LHCN-M2 (cell line): ENCODE measurements at places on chromosomes 4 and X.

GRCh38 chr4:41406113-41406516, 131.8 kb upstream of the LIMCH1 start:
- no peak for DNase-seq

GRCh38 chr4:170088716-170089115, 1.0 kb downstream of the AADAT start:
- DNase-seq, result peak; percentile 6

DNA sequence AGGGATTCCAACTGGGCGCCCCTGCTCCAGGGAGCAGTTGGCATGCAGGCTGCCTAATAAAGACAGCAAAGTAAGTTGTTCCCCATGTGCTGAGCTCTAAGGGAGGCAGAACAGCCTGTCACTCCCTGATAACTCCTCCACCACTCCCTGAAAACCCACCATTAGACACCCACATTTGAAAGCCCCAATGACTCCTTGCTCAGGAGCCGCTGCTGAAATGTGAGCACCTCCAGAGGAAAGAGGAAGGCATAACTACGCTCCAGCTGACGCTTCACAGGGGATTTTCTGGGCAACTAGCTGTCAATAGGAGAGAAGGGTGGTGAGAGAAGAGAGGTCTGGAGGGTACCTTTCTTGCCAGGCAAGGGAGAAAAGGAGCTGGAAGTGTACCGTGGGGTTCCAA, 62.5 kb downstream of the NPY1R start:
- DNase-seq, result no peak

- DNase-seq, result peak; percentile 21
These were observed 83.8 kb downstream of the SEL1L3 start for GRCh38 chr4:25779021-25779420.

GRCh38 chrX:36847496-36847895, 160.7 kb upstream of the FAM47C start:
- DNase-seq, result no peak

DNA sequence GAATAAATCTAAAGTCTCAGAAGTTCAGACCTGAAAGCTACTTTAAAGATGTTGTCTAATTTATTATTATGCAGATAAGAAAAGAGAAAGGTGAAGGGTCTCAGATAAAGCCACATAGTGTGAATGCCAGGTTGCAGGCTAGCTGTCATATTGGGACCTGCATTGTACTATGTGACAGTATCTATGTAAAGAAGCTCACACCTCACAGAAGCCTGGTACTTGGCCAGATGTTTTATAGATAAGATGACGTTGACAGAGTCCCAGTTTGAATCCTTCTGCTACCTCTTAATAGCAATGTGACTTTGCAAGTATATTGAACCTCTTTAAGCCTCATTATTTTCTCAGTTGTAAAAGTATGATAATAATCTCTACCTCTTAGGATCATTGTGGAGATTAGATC, 227.0 kb downstream of the SPRY1 start:
- no peak for DNase-seq

- no peak for DNase-seq
These were observed 209.8 kb downstream of the KCNIP4 start for GRCh38 chr4:21738821-21739220.
